Activated CD8-positive, alpha-beta T cell treated with anti-CD3 and anti-CD28 coated beads, Interleukin-2, amount 10 ng/mL, durations not matched to agents 7 days and 5 days (primary cell): ENCODE measurements at places on chromosomes 5 and 9. TPM values are rescaled to one million over a fixed set of nuclear protein-coding genes. Genes with fewer than 3 reads are reported as not detected.

Gene UBE2D2
- 227 TPM for total RNA-seq

Gene SPINK5
- not detected for total RNA-seq

GRCh38 chr9:70811638-70812037 lies 309.8 kb downstream of the TRPM3 start:
- DNase-seq: no peak

GRCh38 chr9:130570208-130570607 lies 9.2 kb upstream of the FUBP3 start:
- DNase-seq: no peak

- no peak for DNase-seq
Measured at GRCh38 chr5:10588779-10589447, 25.0 kb downstream of the ANKRD33B start.

- no peak for DNase-seq
Measured at GRCh38 chr9:119157196-119157595, 212.0 kb downstream of the BRINP1 start.

GRCh38 chr5:57499262-57500050 lies 16.8 kb upstream of the ACTBL2 start:
- DNase-seq: peak; percentile 26
